Suppressor macrophage (primary cell): ENCODE measurements at places on chromosomes 13 and 19.

DNA sequence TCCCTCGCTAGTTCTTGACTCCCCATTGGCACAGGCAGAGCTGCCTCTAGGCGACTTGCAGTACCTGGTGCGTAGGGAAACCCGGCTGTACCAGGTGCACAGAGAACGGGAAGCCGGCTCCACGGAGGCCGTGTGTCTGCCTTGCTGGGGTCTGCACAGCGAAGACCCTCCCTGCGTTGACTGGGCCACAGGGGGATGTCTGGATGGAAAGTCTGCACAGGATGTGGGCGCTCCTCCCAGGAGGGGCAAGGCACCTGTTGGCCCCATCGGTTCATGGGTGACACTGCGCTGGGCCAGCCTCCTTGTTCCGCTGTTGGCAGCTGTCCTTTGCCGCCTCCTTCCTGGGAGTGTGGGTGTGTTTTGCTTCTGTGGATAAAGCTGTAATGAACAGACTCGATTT, 138.3 kb downstream of the TEX29 start:
- no peak for DNase-seq

DNA sequence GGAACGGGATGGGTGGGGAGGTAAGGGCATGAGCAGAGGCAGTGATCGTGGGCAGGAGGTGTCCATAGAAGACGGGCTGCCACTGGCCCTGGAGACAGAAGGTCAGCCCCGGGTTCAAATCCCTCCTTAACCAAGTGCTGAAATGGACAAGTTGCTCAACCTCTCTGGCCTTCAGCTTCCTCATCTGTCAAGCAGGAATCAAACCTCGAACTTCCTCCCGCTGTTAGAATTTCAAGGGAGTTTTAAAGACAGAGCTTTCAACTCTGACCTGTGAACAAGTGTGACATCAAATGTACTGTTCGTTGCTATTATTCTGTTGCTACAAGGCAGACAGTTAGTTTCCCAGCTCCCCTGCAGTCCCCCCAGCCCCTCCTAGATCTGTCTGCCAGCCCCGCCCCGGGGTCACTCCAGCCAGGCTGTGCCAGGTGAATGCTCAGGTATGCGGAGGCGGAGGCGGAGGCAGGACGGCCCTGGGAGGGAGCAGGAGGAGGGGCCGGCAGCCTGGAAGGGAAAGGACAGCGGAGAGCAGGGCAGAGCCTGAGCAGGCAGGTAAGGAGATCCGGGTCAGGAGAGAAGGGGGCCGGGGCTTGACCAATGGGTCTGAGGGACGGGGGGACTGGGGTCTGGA, at the start of gene EPS8L1:
TSS of gene EPS8L1 (plus strand) at position 499 of the 628 bp plus-strand sequence. CDS start 576 bp downstream, outside the sequence.
- DNase-seq, result peak; percentile 80

DNA sequence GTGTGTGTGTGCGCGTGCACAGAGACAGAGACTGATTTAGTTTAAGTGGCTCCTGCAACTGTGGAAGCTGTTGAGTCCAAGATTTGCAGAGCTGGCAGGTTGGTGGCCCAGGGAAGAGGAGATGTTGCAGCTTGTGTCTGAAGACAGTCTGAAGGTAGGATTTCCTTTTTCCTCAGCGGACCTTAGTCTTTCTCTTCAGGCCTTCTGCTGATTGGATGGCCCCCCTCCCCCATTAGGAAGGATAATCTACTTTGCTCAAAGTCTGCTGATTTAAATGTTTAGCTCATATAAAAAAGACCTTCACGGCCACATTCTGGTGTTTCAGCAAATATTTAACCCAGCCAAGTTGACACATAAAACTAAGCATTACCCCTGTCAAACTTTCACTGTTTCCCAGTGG, 84.3 kb downstream of the SLC15A1 start:
- DNase-seq, result no peak

GRCh38 chr13:46160471-46161066, 21.4 kb downstream of the LCP1 start:
- peak; percentile 84 for DNase-seq

DNA sequence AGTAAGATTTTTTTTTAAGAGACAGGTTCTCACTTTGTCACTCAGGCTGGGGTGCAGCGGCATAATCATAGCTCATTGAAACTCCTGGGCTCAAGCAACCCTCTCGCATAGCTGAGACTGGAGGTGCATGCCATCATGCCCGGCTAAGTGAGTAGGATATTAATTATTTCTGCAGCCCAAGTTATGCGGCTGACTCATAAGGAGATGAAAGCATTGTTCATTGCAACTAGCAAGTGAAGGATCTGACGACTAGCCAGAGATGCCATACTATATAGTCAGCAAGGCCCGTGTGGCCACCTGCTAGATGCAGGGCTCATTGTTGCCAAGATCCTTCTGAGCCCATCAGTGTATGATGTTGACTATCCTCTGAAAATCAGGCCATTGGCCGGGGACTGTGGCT, 45.2 kb downstream of the ABCC4 start:
- DNase-seq, result no peak

DNA sequence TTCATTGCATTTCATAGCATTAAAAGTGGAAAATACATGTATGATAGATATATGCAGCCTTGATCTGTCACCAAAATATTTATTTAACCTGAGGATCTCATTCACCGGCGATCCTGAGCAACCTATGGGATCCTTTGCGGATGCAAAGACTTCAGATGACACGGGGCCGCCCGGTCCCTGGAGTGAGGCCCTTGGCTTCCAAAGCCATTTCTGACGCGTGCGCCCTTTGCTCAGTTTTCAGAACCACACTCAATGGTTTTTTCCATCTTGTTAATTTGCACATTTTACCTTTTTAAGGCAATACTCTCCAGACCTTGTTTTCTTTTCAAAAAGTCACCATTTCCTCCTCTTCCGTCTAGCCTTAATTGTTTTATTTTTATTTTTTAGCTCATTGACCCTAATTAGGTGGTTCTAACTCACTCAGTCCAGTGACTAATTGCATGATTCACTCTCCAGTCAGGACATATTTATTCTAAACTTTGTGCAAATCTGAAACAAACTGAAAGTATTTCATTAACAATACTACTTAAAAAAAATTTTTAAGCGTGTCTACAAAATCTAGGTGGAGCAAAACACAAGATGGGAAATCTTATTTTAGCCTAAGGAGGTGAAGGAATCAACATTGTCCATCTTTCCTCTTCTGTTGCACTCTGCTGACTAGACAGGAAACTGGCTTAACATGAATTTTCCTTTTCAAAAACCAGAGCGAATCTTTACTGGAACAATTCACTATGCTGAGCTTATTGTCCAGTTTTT, 47.9 kb downstream of the COL4A1 start:
- DNase-seq, result no peak

DNA sequence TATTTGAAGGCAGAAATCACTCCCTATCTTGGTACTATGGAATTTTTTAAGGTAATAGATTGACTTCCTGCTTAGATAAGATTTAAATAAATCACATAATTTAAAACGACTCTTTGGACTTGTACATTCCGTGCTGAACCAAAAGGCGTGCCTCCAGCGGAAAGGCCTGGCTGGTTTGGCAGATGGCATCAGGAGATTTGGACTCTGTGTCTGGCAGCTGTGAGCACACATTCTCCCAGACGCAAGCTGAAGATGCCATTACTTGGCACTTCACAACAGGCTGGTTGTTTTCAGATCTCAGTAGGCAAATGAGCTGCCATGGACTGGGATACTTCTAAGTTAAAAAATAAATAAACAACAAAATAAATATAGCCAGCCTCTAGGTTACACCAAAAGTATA, 104.5 kb upstream of the SLC15A1 start:
- no peak for DNase-seq

GRCh38 chr19:2223391-2223790, 12.7 kb downstream of the PLEKHJ1 start:
- DNase-seq, result no peak

- DNase-seq, result no peak
Observed at GRCh38 chr13:32676242-32676641, 90.0 kb downstream of the PDS5B start.

GRCh38 chr19:57434386-57435061, 601 bp upstream of the ZNF749 start:
- no peak for DNase-seq

- DNase-seq, result no peak
Observed at GRCh38 chr19:6800991-6801484, 28.5 kb downstream of the VAV1 start.

DNA sequence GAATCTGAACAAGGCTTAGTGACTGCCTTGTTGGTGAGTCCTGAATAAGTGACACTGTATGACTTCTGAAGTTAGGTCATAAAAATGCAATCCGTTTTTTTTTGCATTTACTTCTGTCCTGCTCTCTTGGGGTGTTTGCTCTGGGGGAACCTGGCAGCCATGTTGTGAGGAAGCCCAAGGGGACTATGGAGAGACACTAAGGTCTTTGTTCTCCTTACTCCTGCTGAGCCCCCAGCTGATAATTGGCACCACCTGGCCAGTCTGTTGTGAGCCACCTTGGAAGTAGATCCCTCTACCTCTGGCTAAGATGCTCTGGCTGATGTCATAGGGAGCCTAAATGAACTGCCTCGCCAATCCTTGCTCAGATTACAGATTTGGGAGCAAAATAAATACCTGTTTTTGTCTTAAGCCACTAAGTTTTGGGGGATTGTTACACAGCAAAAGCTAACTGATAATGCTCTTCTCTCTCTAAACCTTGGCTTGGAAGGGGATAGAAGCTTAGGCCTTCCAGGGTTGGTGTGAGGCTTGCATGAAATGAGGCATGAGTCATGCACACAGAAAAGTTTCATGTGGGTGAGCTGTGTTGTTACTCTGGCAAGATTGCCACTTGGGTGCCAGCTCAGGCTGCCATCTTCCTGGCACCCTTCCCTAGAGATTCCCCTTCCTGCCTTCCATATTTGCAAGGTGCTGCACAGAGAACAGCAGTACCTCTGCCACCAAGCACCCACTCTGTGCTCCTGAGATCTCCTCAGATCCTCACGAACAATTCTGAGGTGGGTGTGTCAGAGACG, 10.1 kb downstream of the TUBB4A start:
- DNase-seq, result no peak

GRCh38 chr19:38742906-38743305, 1.4 kb downstream of the CAPN12 start:
- no peak for DNase-seq

- DNase-seq, result no peak
Observed at GRCh38 chr13:113343692-113343968, 20.3 kb downstream of the GRTP1 start.

DNA sequence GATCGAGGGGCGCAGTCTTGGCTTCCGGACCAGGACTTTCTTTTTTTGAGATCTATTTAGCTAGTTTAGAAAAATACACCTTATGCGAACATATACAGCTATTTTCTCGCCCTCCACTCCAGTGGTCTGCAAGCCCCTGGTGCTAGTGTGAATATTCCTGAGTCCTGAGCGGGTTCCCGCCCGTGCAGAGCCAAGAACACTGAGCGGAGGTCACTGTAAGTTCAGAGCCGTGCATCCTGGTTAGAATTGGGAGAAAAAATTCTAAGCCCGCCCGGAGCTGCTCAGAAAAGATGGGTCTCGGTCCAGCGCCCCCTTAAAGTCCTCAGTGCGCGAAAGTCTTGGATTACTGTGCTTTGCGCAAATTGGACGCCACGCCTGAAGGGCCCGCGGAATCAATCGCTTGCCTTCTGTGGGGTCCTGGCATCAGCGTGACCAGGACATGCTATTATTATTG, 117.7 kb downstream of the KCNRG start:
- no peak for DNase-seq

DNA sequence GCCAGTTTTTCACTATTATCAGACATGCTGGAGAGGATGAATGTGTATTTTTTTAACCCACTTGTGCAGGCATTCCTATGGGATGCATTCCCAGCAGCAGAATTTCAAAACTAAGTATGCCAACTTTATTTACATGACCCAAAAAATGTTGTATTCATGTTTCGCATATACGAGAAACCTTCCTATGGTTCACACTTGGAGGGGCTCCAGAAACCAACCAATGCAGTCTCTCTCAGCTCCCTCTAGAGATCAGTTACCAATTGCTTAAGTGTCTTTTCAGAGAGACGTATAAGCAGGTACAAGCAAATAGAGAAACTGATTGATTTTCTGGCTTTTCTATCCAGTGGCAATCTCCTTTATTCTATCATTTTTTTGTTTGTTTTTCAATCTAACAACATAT, 5.5 kb upstream of the PTOV1 start:
- DNase-seq, result no peak

GRCh38 chr13:38883783-38884182, 106.8 kb downstream of the STOML3 start:
- no peak for DNase-seq

GRCh38 chr13:48291730-48292129, 11.8 kb upstream of the RB1 start:
- DNase-seq, result no peak

- no peak for DNase-seq
Observed at GRCh38 chr19:4588291-4588761, 28.8 kb upstream of the SEMA6B start.

DNA sequence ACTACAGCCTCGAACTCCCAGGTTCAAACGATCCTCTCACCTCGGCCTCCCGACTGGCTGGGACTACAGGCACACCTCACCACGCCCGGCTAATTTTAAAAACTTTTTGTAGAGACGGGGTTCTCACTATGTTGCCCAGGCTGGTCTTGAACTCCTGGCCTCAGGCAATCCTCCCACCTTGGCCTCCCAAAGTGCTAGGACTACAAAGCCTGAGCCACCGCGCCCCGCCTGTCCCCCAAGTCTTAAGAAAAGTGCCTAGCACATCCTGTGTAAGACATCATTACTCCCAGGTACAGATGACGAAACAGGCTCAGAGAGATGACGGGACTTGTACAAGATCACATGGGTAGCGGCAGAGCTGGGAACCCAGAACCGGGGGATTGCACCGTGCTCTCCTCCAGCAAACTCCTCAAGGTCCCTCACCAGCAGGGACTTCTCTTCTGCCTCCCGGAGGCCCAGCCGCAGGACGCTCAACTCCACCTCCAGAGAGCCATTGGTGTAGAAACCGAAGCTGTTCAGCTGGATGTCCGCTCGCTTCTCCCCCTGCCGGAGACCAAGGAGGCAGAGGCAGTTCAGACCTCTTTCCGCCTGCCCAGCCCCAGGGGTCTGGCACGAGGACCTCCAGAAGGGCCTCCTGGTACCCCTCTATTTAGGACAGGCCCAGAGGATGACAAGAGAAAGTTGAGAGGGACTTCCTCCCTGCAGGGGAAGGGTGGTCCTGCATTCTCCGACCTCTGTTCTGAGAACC, 1.0 kb downstream of the GPR108 start:
- peak; percentile 94 for DNase-seq

GRCh38 chr13:39403106-39403505, 199.9 kb downstream of the LHFPL6 start:
- no peak for DNase-seq

DNA sequence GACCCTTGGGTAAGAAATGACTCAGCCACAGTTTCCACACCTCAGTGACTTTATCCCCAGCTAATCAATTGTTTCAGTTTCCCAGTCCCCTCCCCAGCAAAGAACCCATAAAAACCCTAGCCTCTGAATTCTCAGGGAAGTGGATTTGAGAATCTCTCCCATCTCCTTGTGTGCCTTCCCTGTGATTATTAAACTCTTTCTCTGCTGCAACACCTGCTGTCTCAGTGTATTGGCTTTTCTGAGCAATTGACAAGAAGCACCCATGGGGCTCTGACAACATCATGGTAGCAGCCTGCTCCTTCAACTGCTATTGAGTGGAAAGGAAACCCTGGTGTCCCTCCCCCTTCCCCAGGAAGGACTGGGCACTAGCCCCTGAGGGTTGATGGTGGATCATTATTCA, 73.7 kb downstream of the UQCRFS1 start:
- DNase-seq, result no peak
